ENCODE measurements at places on chromosomes 2 and 18. TPM values are rescaled to one million over a fixed set of nuclear protein-coding genes. Genes with fewer than 3 reads are reported as not detected.
A peak's percentile ranks its signal among the peaks of the same experiment; 100 is the strongest.

DNA sequence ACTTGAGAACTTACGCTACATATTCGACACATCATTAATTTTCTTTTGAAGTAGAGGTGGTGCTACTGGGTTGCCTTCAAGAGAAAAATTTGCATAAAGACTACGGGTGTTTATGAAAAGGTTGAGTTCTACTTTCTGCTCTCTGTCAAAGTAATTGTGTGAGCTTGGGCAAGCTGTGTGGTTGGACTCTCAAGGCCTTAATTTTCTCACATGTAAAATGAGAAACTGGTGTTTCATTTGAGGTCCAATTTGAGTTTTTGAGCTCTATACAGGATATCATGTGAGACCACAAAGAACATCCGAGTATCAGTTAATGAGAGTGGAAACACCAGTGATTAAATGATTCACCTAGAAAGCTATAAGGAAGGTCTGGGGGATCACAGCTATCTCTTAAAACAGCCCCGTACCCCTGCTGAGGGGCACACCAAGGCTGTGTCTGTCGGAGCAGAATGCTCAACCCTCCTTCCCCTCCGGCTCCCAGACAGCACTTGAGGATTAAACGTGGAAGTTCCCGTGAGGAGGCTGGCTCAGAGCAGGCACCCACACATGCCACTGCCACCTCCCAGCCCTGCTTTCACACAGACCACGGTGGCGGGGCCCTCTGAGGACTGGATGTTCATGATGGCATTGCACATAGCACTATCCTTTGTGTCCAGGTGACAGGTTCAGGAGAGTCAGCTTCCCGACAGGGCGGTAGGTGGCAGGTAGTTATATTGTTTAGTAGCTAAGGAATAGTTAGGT, 191.8 kb downstream of the RNF144A start:
- no peak for DNase-seq

GRCh38 chr2:38438883-38439612, 62.0 kb upstream of the ATL2 start:
- peak; percentile 84 for DNase-seq

GRCh38 chr2:178225006-178225805, 30.9 kb downstream of the OSBPL6 start:
- no peak for DNase-seq

- no peak for DNase-seq
Measured at GRCh38 chr18:33184958-33185357, 255.6 kb downstream of the CCDC178 start.

DNA sequence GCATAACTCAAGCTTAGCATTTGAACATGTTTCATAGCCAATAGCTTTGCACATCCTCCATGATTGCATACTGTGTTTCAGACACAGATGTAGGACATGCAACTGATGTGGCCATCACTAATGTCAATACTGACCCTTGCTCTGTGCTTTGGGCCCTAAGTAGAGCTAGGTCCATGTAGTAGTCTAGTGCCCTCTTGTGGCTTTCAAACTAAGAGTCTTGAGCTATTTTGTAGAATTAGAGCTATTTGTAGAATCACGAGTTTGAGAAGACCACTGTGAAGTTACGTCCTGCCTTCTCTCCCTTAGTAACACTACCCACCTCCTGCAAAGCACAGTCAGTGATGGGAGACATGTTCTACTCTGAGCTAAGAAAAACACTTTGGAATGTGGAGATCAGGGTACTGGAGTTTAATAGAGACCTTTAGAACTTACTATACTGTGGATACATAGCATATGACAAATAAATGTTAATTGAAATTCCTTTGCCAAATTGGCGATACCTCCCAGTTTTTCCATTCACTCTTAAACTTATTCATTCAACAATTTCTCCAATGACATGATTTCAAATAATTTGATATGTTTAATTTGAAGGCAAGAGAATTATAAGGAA, 306.5 kb upstream of the TNP1 start:
- peak; percentile 25 for DNase-seq

DNA sequence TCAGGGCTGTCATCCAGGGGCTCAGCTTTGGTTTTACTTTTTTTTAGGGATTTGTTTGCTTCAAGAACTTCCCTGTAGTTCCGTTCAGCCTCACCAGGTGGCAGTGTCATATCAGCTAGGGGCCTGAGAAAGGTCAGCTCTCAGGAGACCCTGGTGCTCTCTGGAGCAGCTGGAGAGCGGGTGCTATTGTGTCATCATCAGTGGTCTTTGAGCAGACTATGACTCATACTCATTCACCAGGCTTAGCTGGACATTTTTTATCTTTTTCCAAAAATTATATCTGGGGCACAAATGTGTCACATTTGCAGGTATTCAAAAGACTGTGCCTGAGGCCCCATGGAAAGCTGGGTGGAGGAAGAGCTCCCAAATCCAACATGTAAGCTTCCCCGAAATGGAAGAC, 24.4 kb downstream of the ZNF892 start:
- DNase-seq: peak; percentile 75

DNA sequence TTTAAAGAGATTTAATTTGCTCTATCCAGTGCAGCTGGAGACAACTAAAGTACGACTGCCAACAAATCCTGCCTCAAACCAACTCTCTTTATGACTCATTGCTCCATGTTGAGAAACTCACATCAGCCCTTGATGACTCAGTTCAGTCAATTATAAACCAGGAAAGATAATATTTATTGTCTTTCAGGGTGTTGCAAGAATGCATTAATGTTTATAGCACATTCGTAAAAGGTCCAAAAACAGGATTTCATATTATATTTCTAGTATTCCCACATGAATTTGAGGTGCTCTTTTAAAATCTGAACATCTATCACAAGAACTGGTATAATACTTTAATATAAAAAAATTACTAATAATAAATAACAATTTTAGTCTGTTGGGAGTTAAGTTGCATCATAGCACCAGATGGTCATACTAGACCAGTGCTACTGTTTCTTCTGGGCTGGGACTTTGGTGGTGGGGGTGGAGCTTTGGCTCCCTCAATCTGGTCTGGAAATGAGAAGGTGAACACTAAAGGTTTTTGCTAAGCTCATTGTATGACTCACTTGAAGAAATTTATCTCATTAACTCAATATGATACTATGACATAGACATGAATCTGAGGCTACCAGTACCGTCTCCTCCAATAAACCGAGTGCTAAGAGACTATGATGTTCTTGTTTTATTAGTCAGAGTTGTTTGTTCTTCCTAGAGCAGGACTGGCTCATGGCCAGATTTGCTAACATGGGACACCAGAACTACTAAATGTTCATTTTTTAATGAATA, 26.6 kb upstream of the MAP3K20 start:
- peak; percentile 83 for DNase-seq

DNA sequence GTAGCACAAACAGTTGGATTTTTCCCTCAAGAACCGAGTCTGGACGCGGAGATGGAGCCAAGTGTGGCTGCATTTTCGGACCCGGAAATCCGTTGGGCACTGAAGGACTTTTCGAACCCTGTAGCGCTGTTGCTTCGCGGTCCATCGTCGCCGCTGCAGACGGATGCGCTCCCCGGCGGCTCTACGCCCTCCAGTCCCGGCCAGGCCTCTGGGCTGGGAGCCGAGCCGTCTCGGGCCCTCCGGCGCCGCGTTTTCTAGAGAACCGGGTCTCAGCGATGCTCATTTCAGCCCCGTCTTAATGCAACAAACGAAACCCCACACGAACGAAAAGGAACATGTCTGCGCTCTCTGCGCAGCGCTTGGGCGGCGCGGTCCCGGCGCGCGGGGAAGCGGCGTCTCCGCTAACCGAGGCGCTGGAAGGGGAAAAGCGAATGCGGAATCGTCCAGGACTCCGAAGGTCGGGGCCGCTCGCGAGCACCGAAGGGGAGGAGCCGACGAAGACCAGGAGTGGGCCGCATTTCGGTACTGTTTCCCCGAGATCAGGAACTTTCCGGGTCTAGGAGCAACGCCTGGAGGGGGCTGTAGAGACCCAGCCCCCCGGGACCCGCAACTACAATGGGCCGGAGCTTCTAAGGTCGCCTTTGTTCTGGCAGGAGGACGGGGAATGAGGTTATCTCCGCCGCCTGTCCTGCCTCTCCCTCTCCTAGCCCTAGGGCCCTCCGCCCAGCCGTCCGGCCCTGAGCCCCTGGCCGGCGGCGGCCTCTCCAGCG, 3.2 kb downstream of the EMX1 start:
- DNase-seq: no peak

- DNase-seq: no peak
Measured at GRCh38 chr2:44528595-44528994, 166.8 kb downstream of the CAMKMT start.

- no peak for DNase-seq
Measured at GRCh38 chr2:62217970-62218369, 22.1 kb downstream of the B3GNT2 start.

DNA sequence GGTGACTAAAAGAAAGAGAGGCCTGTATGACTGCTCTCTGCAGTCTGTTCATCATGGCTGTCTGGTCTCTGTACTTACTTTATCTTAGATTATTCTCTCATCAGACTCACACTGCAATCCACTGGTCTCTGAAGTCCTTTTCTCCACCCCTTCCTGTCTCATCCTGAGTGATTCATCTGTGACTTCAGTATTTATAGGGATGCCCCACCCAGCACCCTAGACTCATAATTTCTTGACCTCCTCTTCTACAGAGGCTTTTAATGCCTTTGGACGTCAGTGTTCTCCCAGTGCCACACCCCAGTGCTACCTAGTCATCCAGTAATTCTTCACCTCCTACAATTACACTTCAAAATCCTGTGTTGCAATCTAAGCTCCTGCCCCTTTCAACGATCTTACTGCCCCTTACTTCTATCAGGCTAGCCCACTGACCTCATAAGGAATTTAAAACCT, 14.9 kb upstream of the ITPRID2 start:
- peak; percentile 26 for DNase-seq

DNA sequence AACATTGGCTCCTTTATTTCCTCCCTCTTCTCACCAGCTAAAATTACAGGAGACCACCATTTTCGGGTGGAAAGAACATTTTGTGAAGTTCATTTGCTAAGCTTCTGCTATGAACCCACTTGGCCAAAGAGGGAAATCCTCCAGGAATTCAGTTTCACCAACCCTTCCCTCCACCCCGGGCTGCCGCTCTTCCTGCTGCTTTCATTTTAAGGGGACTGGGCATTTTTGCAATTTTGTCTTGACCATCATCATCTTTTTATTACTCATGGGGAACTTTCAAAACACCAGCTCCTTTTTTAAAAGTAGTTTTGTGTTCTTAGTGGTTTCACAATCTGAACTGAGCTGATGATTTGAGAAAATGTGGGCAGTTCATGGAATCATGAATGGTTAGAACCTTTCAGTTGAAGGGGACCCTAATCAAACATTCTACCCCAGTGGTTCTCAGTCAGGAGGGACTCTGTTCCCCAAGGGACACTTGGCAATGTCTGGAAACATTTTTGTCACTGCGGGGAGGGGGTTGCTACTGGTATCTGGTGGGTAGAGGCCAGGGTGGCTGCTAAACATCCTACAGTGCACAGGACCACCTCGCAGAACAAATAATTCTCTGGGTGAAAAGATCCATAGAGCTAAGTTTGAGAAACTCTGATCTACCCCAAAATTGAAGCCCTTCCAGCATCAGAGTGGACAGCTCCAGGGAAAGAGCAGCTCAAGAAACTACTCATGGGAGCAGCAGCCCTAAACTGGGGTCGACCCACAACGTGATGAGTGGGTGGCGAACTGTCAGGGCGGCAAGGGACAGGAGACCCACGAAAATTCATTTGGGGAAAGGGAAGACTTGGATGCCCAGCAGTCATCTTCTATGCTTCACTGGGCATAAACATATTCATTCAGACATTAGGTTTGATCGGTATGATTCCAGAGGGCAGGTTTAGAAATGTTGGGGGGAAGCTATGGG, 92.9 kb downstream of the ACKR3 start:
- DNase-seq: no peak

DNA sequence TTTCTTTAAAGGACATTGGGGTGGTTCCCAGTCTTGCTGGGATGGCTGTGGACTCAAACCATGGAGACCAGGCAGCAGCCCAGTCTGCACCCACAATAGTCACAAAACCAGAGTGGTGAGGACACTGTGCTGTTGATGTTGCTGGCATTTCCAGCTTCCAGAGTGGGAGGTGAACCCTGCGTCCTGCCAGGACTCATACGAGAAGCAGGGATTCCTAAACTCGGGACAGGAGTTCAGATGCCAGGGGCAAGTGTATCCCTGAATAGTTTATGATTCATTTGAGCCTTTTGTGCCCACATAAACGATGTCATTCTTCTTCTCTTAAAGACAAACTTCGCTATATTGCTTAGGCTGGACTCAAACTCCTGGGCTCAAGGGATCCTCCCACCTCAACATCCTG, 62.8 kb downstream of the TCF7L1 start:
- no peak for DNase-seq

- DNase-seq: no peak
Measured at GRCh38 chr2:109168086-109168485, 39.1 kb downstream of the SH3RF3 start.

GRCh38 chr2:189249171-189249570, 69.6 kb upstream of the COL5A2 start:
- no peak for DNase-seq

GRCh38 chr2:148726228-148726627, 81.7 kb downstream of the EPC2 start:
- no peak for DNase-seq

GRCh38 chr2:40483549-40484243, 31.8 kb upstream of the SLC8A1 start:
- no peak for DNase-seq

- DNase-seq: no peak
Measured at GRCh38 chr18:80210312-80211083, 36.8 kb downstream of the PARD6G start.

DNA sequence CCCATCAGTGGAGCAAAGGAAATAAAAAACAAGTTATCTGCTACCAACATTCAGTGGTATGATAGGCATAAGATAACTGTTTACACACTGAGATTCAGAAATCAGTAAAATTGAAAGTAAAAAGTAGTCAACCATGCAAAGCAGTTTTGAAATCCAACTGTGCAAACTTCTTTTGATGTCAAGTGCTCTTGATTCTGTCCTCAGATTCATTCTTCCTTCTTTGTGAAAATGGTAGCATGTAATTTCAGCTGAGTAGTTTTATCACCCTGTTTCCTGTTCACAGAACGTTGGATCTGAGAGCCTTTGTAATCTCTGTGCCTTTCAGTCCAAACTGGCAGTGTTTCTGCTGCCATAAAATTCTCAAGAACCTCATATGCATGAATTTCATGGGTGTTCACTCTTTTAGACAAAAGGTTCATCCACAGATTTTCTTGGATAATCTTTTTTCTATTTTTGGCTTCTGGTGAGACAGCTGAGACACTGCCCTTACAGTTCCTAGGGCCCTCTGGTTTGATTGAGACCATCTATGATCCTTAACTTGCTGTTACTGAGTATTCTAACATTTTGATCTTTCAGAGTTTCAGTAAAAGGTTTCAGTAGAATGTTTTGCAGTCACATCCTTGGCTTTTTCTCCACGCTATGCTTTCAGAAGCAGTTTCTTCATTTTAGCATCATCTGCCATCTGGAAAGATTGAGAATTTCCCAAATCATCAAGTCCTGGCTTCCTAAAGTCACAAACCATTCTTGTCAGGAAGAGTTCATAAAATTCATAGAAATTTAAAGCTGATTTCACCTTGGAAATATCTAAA, 272.3 kb upstream of the EPHA4 start:
- no peak for DNase-seq

OR6B2 gene
- total RNA-seq: not detected

CRYGC gene
- not detected for total RNA-seq

PROC gene
- total RNA-seq: 0.59 TPM

PDE1A gene
- 0.26 TPM for total RNA-seq

CGREF1 gene
- total RNA-seq: 9.3 TPM

ANAPC1 gene
- 64.5 TPM for total RNA-seq

GALNT5 gene
- 51.7 TPM for total RNA-seq

VIL1 gene
- total RNA-seq: 9.0 TPM

MPP4 gene
- total RNA-seq: 0.44 TPM

STPG4 gene
- total RNA-seq: 12.7 TPM

LAMA1 gene
- total RNA-seq: not detected

TMEFF2 gene
- total RNA-seq: 0.64 TPM

PHOSPHO2 gene
- 12.7 TPM for total RNA-seq

TUBB8B gene
- total RNA-seq: 0.35 TPM

DHX57 gene
- 20.3 TPM for total RNA-seq

KIF5C gene
- total RNA-seq: 2.9 TPM
